ENCODE measurements at places on chromosomes 2 and 18. TPM values are rescaled to one million over a fixed set of nuclear protein-coding genes. Genes with fewer than 3 reads are reported as not detected.

- no peak for DNase-seq
Observed at GRCh38 chr2:206158563-206159345, 490 bp downstream of the NDUFS1 start.

DNA sequence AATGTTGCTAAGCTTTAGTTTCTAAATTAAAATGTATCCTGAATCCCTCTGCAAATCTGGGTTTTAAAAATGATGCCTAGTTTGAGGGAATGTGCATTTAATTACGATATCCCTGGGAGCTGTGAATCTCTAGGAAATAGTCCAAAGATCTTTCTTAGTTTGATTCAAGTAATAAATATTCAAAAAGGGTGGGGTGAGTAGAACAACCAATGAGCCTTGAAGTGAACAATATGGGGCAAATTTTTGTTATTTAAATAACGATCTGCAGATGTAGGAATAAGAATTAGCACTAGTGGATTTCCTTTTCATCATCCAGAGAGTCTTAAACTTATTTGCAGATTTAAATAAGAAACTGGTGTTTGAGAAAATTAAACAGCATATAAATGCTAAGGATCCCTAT is 106.3 kb downstream of the ACVR1 start:
- DNase-seq = no peak

DLGAP1 gene
- not detected for total RNA-seq

DNA sequence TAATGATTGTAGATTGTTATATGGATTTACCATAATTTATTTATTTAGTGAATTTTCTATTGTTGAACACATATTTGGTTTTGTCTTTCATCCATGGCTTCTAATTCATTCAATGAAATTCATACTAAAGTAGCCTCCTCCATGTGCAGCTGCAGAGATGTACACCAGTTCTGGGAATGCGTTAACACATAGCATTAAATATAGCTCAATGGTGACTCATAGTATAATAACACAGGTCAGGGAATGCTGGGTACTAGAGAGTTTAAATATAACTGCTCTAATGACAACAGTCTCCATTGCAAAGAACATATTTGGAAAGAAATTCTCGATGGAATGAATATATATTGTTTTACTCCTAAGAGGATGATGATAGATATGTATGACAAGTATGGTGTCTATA is 1190.2 kb upstream of the NRXN1 start:
- no peak for DNase-seq

MC2R gene
- total RNA-seq = not detected

SPATA3 gene
- total RNA-seq = not detected

TTN gene
- 12.8 TPM for total RNA-seq

- no peak for DNase-seq
Observed at GRCh38 chr2:16718576-16719484, 53.2 kb upstream of the CYRIA start.

TMEM17 gene
- not detected for total RNA-seq

IL36B gene
- not detected for total RNA-seq

CD207 gene
- not detected for total RNA-seq

DNA sequence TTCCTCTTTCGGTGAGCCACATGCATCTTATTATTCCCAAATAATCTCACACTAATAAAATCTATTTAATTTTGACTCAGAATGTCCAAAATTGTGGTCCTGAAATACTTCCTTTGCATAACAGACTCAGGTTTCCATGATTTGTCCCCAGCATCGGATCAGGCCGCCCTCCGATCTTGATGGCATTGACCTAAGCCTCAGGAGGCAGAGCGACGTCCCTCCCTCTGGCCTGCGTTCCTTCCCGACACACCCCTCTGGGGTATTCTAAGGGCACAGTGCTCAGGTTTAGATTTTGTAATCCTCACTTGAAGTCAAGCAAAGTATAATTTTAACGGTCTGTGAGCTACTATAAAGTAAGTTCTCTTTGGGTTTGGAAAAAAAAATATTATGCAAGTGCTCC is 857.7 kb downstream of the GALR1 start:
- no peak for DNase-seq

C2orf80 gene
- not detected for total RNA-seq

DNA sequence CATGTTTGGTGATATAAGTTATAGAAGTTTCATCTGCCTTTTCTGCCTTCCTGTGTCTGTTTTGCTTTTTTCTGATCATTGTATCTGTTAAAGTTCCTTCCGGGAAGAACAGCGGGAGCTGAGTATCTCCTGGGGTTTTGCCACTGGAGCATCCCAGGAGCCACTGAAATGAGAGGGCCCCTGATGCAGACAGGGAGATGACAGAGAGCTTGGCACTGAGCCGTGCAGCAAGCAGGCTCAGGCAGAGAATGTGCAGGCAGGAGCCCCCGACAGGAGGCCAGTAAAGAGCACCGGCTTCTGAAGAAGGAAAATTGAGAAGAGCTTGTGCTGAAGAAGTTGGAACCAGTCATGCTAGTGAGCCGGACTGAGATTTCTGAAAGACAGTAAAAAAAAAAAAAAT is 137.8 kb downstream of the TDRD15 start:
- no peak for DNase-seq

GRCh38 chr2:104875262-104875661 is 21.3 kb downstream of the POU3F3 start:
- DNase-seq = no peak

GRCh38 chr2:190340369-190340768 is 3.0 kb upstream of the INPP1 start:
- DNase-seq = no peak

GRCh38 chr2:181466661-181467576 is 9.7 kb downstream of the ITGA4 start:
- peak; percentile 90 for DNase-seq

GRCh38 chr2:138779781-138780445 is at the start of gene NXPH2:
Gene NXPH2, minus strand, starts transcription at chr2:138780390. Its CDS starts 149 bp downstream, at chr2:138780241.
- DNase-seq = no peak

SP100 gene
- total RNA-seq = 309 TPM

All from activated CD8-positive, alpha-beta T cell treated with anti-CD3 and anti-CD28 coated beads, Interleukin-2, amount 10 ng/mL, durations not matched to agents 7 days and 5 days (primary cell).